Foreskin keratinocyte (primary cell): ENCODE measurements at places on chromosomes 2 and 18. TPM values are rescaled to one million over a fixed set of nuclear protein-coding genes. Genes with fewer than 3 reads are reported as not detected.

GPR39 gene
- polyA plus RNA-seq, result 8.0 and 8.9 TPM in 2 replicates

- no peak for DNase-seq
Observed at GRCh38 chr2:167480986-167481309, 592.7 kb downstream of the XIRP2 start.

GRCh38 chr2:96493072-96493471, 12.1 kb downstream of the NEURL3 start:
- peak; percentile 87 for DNase-seq

- DNase-seq, result no peak
Observed at GRCh38 chr2:6564326-6564725, 301.4 kb downstream of the CMPK2 start.

GRCh38 chr2:55159037-55159651, 72.9 kb downstream of the CLHC1 start:
- DNase-seq, result no peak

MZT2A gene
- 197 and 467 TPM in 2 replicates for polyA plus RNA-seq

DNA sequence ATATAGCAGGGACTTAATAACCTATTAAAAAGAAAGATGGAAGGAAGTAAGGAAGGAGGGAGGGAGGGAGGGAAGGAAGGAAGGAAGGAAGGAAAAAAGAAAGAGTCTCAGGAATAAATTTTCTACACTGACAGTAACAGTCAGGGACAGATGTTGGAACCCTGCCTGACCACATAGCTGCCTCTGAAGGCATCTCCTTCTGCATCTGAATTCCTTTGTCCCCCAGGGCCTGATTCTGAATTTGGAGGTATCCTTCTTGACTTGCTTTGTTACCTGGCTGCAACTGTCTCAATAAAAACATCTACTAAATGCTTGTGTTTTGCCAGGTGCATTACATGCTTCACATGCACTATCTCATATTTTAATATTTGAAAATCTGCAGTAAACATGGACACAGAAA, 17.4 kb upstream of the LRATD1 start:
- DNase-seq, result no peak

DNA sequence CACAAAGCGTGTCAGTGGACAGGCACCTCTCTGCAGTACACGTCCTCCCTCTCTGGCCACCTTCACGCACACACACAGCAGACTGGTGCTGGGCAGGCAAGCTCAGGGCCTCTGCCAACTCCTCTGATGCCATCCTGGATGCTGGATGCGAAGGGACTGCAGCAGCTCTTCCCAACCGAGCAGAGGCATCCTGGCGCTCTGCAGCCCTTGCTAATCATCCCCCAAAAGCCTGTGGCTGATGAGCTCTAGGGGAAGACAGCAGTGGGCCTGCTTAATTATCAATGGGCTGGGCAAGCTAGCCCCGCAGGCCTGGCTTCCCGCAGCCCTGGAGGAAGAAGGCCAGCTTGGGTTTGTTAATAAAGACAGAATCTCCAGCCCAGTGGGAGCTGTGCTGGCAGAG, 71.3 kb upstream of the TEX51 start:
- DNase-seq, result no peak

DNA sequence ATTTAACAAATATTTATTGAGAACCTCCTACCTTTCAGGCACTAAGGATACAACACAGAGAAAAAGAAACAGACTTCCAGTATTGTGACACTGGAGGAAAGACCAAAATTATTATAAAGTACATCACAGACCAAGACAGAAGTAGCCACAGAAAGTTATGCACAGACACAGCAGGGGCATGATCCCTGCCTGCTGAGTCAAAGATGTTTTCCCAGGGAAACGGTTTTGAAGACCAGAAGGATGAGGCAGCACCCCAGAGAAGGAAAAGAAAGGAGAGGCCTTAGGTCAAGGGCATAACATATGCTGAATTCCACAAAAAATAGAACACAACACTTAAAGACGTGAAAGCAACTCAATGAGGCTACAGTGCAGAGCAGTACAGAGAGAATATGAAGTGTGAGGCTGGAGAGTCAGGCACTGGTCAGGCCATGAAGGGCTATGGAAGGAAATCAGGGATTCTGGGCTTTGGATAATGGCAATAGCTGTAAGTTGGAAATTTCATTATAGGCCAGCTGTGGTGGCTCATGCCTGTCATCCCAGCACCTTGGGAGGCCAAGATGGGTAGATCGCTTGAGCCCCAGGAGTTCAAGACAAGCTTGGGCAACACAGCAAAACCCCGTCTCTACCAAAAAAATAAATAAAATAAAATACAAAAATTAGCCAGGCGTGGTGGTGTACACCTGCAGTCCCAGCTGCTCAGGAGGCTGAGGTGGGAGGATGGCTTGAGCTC, 8.2 kb downstream of the ADAM17 start:
- no peak for DNase-seq

MPP4 gene
- polyA plus RNA-seq, result 0.31 and 0.56 TPM in 2 replicates

DNA sequence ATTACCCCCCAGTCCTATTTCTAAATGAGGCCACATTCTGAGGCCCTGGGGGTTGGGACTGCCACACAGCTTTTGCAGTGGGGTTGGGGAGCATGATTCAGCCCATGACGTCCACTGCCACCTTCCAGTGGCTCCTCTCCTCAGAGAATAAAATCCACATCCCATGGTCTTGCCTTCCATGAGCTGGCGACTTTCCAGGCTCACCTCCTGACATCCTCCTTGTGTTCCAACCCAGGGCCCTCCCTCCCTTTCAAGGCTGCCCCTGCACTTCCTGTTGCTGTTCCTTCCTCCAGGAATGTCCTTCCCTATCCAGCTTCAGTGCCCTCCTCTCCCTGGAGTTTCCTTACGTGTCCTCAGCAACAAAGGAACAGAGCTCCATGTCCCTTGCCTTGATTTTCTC, 187.3 kb upstream of the ID2 start:
- DNase-seq, result no peak

- DNase-seq, result no peak
Observed at GRCh38 chr2:106323337-106324013, 129.4 kb upstream of the UXS1 start.

DNA sequence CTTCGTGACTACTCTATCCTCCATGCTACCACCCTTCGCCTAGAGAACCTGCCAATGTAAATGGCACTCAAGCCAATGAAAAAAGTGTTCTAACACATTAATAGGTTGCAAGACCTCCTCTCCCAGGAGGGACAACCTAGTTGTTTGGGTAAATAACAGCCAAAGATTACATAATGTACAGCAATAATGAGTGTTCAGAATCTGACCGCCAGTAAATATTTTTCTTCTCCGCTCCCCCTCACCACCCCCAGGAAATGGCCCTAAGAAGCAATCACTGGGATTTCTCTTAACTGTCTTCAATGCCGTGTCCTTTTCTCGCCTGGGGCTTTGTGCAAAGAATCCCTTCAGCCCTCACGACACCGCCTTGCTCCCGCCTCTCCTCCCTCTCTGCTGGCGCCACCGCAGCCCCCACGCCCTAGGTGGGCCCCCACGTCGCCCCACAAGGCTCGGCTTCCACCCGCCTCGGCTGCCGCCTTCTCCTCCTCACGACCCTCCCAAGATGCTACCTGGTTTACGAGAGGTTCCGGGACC, 458 bp downstream of the HYCC2 start:
- no peak for DNase-seq

SLC9A2 gene
- 0.02 and 0.17 TPM in 2 replicates for polyA plus RNA-seq

GRCh38 chr18:70848329-70848728, 559.5 kb downstream of the SOCS6 start:
- no peak for DNase-seq

DNA sequence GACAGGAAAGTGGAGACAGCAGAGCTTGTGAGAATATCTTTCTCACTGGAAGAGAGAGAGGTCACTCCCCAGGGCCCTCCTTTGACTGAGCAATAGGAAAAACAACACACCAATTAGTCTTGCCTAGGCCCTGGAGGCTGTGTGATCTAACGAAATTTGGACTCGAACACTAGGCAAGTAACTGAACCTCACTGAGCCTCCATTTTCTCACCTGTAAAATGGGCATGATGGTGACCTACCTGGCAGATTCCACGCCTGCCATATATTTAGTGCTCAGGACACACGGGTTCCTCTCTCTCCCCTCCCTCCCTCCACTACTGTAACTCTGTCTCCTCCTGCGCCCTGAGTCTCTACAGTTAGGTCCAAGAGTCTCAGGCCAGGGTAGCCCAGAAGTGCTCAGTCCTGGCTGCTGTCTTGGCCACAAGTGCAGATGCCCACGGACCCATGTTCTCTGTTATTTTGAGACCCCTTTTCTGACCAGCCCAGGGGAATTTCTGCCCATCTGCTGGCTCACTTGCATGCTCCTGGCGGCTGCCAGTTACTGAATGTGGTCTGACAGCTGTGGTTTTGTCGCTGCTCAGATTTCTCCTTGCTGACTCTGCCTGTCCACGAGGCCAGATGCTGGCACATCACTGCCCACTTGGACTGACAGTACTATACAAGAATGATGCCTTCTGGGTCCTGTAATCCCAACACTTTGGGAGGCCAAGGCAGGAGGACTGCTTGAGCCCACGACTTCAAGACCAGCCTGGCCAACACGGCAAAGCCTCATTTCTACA, 9.6 kb upstream of the GIGYF2 start:
- DNase-seq, result no peak

TBC1D8 gene
- polyA plus RNA-seq, result 2.3 and 3.0 TPM in 2 replicates

TBR1 gene
- polyA plus RNA-seq, result not detected in 2 replicates

UGT1A4 gene
- 0.06 and 0.07 TPM in 2 replicates for polyA plus RNA-seq

GRCh38 chr2:174985614-174986013, 19.6 kb downstream of the CHN1 start:
- no peak for DNase-seq

- no peak for DNase-seq
Observed at GRCh38 chr18:13449651-13450050, 231.1 kb downstream of the LDLRAD4 start.

ANO7 gene
- 0.62 and 0.63 TPM in 2 replicates for polyA plus RNA-seq

POTEC gene
- not detected in 2 replicates for polyA plus RNA-seq

DNA sequence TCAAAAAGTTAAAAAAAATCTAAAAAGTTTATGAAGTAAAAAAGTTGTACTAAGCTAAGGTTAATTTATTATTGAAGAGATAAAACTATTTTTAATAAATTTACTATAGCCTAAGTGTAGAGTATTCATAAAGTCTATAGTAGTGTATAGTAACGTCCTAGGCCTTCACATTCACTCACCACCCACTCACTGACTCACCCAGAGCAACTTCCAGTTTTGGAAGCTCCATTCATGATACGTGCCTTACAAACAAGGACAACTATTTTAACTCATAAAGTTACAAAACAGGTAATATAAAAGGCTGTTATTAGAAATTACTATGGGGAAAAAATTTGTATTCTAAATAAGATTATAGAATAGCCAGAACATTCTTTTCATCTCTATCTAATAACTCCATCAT, 158.9 kb upstream of the FN1 start:
- no peak for DNase-seq

- no peak for DNase-seq
Observed at GRCh38 chr18:68409576-68409975, 305.3 kb downstream of the TMX3 start.

DNA sequence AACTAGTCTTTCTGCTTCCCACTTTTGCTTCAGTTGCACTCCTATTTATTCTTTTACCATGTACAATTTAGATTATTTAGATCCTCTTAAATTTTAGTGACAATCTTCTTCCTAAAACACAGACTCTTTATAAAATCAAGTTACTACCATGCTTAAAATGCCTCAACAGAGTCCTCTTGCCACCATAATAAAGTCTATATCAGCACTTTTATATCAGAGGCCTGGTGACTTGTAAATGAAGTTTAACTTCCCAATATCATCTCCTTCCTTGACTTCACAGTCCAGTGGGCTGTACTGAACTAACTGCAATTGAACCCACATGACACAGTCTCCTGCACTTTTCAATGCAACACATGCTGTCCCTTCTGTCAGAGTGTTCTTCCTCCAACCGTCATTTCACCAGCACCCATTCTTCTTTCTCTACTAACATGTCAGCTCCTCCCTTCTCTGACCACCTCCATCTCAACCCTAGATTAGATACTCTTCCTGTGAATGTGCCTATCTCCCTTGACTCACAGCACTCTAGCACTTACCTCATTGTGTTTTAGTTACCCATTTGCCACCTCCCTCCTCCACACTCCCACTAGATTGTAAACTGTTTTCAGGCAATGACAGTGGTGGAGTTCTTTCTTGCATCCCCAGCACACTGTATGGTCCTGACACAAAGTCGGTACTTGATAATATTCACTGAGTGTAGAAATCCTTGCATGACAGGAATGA, 414.9 kb downstream of the SATB2 start:
- DNase-seq, result no peak

- DNase-seq, result no peak
Observed at GRCh38 chr2:223722226-223722625, 115.2 kb downstream of the AP1S3 start.

GRCh38 chr2:120770641-120771040, 35.0 kb downstream of the GLI2 start:
- no peak for DNase-seq

GRCh38 chr18:6743999-6744398, 14.5 kb downstream of the ARHGAP28 start:
- no peak for DNase-seq

DNA sequence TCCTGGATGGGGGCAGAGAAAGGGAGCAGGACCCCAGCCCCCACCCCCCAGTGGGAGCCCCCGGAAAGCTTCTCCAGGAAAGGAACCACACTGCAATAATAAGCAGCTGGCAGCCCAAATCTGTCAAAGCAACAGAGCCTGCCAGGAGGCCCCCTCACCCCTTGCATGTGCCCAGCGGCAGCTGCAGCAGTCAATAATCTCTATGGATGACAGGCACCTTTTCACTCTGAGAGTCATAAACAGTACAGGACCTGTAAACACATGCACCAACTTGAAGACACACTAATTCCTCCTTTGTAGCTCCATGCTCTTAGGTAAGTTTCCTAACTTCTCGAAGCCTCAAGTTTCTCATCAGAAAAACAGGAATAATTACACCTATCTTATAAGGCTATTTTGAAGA, 26.2 kb upstream of the KDM3A start:
- DNase-seq, result peak; percentile 71

RHOB gene
- 31.0 and 40.3 TPM in 2 replicates for polyA plus RNA-seq
